NCI-H1092 treated with DMSO at 0.1 percent for 48 hours (cell line): ENCODE measurements at places on chromosomes 11 and 22.
A peak's percentile ranks its signal among the peaks of the same experiment; 100 is the strongest.

- no peak for DNase-seq
Measured at GRCh38 chr22:37747080-37747714, 50.3 kb downstream of the TRIOBP start.

- DNase-seq, result no peak
Measured at GRCh38 chr11:71249301-71249700, 3.1 kb downstream of the SHANK2 start.

DNA sequence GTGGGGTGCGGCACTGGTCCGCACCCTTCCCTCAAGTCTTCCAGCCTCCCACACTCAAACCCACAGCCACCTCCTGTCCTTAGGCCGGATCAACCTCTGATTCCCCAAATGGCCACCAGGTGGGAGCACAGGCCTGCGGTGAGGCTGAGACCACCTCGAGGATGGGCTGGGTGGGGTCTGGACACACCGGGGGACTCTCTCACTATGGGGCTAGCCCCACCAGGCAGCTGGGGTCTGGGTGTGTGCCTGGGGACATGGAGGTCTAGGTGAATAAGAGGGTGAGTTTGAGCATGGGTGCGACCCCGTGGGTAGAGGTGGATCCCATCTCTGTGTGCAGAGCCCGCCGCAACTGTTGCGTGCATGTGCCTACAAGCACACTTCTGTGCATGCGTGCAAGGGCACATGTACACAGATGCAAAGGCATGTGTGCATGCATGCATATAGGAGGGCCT is 32.6 kb downstream of the MYO18B start:
- DNase-seq, result peak; percentile 6

GRCh38 chr11:110778343-110778742 is 66.1 kb upstream of the ARHGAP20 start:
- no peak for DNase-seq

GRCh38 chr11:16015741-16016467 is 340.4 kb downstream of the SOX6 start:
- no peak for DNase-seq

DNA sequence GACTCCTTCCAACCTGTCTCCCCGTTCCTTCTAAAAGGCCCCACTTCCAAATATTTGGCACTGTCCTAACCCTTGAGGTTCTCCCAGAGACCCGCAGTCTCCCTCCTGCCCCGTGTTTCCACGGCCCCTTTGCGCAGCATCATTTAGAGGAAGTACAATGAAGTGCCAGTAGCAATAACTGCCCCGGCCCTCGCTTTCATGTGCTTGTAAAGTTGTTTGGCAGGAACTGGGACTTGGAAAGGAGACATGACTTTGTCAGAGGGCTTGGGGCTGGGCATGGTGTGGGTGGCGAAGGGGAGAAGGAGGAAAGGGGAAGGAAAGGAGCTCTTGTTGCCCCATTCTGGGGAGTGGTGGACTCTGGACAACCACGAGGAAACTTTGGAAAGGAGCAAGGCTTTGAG is 2.6 kb downstream of the CD44 start:
- DNase-seq, result no peak

- DNase-seq, result no peak
Measured at GRCh38 chr11:537622-538430, 499 bp downstream of the LRRC56 start.

DNA sequence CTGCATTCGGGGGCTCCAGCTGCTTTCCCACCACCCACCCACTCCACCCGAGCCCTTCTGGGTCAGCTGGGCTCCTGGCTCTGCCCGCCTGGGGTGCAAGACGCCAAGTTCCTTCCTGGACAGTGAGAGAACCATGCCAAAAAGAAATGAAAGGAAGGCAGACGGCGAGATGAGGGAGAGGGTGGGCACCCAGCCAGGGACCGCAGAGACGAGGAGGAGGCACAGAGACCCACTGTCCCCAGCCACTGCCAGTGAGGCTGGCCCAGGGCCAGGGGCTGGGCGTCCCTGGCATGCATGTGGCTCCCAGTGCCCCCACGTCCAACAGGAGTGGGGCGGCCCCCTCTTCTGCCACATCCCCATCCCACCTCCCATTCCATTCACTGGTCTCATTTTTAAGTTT is 10.8 kb upstream of the CD81 start:
- DNase-seq, result peak; percentile 13

DNA sequence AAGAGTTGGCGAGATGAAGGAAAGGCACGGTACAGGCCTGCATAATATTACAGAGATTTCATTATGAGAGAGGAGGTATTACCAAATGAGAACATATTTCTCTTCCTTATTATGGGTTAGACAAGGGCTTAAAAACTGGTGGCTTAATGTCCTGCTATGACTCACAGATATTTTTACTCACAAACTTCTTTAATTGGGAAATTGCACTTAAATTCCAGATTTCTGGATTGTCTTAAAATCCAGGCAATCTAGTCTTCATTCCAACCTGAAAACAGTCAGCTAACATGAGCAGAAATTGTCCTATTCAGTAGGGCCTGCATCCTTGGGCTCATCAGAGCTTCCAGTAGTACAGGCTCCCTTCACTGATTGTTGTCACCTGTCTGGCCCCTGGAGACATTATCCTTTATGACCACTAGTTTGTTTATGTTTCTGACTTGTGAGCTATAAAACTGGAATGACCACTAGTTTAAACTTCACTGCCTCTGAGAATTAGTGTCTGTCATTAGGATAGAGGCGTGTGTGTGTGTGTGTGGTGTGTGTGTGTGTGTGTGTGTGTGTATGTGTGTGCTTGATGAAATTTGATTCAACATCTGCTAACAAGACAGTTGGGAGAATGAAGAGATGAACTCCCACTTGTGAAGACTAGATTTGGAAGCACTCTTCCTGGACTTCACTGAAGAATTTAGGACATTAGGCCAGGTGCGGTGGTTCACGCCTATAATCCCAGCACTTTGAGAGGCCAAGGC is 25.1 kb downstream of the DBX1 start:
- DNase-seq, result no peak

DNA sequence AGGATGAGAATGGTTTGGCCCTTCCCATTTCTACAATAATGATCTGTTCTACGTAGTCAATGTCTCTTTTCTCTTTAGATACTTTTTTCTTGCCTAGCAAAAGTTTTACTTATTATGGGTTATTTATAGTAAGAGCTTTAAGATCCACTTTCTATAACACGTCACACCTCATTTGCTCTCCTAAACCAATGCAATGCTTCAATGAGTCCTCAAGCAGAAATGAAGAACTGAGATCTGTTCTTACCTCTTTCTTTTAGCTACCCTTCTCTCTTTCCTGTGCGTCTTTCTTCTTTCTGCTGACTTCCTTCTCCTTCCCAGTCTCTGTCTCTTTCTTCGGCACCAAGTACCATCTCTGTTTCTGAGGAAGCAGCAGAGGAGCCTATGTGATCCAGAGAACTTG is 61.8 kb downstream of the SNX19 start:
- no peak for DNase-seq

DNA sequence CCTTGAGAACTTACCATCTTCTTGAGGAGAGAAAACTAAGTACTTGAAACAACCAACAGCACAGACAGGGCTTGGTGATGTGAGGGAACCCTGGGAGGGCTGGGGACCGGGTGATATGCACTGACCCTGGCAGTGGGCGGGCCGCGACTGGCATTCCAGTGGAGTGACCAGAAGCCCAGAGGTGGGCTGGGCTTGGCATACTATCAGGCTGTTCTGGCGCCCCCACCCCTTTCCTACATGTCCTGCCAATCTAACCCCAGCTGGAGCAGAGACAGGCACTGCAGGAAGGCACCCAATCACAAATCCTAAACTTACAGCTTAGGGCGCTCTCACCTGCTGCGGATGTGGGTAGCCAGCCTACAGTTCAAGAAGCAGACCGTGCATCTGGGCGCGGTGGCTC is 54.0 kb upstream of the GCAT start:
- no peak for DNase-seq

- peak; percentile 80 for DNase-seq
Measured at GRCh38 chr11:8871171-8871775, 39.7 kb upstream of the AKIP1 start.

- DNase-seq, result peak; percentile 61
Measured at GRCh38 chr11:34053161-34053686, 1.7 kb downstream of the CAPRIN1 start.

GRCh38 chr22:49055406-49055805 is 772.3 kb downstream of the BRD1 start:
- no peak for DNase-seq

GRCh38 chr11:36211761-36212430 is 77.3 kb downstream of the COMMD9 start:
- DNase-seq, result no peak

- no peak for DNase-seq
Measured at GRCh38 chr11:843086-843734, 558 bp downstream of the TSPAN4 start.

DNA sequence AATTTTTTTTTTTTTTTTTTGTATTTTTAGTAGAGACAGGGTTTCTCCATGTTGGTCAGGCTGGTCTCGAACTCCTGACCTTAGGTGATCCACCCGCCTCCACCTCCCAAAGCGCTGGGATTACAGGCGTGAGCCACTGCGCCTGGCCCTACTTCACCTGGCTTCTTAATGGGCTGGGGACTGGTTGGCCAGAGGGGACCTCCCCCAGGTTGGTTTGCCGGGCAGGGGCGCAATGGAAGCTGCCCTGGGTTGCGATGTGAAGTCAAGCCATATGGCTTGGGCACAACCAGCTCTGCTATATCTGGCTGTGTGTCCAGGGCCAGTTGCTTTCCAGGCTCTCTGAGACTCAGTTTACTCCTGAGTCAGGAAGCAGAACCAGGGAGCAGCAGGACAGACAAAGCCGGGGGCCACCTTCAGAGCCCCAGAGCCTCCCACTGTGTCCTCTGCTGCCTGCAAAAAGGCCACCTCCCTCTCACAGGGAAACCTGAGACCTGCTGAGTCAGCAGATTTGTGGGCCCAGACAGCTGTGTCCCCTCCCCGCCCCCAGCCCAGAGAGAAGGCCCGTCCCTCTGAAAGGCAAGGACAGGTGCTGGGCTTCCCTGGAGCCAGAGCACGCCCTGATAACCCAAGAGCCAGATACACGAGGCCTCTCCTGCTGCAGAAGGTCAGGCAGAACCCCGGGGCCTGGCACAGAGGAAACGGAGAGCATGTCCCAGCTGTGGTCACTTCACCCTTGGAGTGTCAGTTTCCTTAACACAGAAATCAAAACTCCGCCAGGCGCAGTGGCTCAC is 29.2 kb upstream of the DAGLA start:
- no peak for DNase-seq

DNA sequence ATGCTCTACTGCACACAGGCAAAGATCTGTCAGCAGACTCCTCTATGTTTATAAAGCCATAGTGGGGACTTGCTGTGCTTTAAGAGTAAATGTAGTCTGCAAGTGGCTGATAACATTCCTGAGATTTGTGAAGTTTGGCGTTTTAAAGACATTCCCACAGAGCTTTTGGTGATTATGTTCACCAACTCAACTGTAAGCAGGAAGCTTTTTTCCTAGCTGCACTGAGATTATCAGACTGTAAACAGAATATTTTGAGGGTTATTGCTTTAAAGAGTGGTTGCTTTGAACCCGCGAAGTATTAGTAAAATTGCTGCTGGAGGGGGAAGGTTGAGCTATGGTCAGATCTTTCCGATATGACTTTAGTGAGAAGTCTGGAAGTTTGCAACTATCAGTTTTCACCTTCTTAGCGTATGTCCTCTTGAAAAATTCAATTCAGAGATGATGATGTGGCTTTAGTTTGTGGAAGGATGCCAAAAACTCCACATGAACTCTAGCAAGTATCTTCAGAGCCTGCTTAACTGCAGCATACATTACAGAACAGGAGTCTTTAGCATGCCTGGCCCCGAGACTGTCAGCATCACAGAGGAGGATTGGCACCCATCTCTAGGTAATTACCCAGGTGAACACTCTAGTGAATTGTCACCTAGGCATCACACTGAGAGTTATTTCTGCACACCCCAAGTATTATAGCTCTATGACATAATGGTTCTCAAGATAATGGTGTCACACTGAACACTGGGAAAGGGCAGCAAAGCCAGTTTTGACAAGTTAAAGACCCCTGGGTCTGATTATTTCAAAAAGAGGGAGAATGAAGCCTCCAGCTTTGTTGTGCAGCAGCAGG is 89.9 kb downstream of the MTNR1B start:
- DNase-seq, result peak; percentile 32

DNA sequence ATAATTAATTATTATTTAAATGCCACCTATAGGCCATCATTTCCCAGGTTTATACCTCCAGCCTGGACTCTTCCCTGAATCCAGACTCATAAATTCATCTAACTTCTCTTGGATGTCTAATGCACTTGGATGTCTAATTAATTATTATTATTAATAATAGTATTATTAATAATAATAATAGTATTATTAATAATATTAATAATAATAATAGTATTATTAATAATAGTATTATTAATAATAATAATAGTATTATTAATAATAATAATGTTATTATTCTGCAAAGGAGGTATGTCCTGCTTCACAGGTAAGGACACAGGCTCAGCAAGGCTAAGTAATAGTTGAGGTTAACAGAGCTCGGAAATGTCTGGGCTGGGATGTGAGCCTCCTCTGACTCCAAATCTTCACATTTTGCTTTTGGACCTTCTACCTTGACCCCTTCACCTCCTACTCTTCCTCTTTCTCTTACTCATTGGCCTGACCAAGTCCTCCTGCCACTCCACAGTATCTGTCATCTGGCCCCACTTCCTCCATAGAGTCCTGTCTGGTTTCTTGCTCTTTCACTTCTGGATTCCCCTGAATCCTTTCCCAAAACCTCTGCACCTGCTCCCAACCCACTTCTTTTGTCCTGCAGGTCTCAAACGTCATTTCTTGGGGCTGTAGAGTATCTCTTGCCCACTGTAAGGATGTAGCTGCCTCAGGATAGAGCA is 8.0 kb downstream of the RIBC2 start:
- no peak for DNase-seq

- DNase-seq, result no peak
Measured at GRCh38 chr11:114290503-114291235, 5.5 kb upstream of the NNMT start.

DNA sequence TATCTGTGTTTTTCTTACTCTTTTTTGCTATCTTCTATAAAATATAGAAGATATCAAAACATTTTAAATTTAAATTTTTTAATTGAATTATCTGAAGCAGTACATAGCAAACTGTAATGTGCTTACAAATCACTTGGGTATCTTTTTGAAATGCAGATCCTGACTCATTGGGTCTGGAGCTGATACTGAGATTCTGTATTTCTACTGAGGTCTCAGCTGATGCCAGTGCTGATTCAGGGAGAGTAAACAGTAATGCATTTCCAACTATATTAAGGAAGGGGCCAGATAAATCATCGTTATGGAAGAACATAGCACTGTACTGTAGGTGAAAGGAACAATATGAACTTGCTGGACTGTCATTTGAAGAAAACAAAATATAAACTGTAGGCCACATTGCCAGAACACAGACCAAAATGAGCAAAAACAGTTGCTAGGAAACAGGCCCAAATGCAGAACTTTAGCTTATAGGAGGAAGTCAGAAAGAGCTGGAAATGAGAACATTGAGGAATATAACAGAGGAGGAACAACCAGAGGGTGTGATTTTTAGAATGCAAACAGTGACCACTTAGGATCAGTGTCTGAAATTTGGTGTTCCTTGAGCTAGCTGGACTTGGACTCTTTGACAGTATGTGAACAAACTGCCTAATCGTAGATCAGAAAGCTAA is 3.3 kb downstream of the ARL14EP start:
- no peak for DNase-seq

GRCh38 chr11:19985111-19985510 is 175.2 kb downstream of the DBX1 start:
- DNase-seq, result no peak
